Left kidney (tissue), 8 donors: ENCODE measurements at places on chromosomes 12 and 14.

- no peak for DNase-seq
These were observed 306.3 kb downstream of the ATP23 start for GRCh38 chr12:58247633-58248032.

GRCh38 chr14:68678471-68678870 lies 114.4 kb downstream of the ZFP36L1 start:
- no peak for DNase-seq

DNA sequence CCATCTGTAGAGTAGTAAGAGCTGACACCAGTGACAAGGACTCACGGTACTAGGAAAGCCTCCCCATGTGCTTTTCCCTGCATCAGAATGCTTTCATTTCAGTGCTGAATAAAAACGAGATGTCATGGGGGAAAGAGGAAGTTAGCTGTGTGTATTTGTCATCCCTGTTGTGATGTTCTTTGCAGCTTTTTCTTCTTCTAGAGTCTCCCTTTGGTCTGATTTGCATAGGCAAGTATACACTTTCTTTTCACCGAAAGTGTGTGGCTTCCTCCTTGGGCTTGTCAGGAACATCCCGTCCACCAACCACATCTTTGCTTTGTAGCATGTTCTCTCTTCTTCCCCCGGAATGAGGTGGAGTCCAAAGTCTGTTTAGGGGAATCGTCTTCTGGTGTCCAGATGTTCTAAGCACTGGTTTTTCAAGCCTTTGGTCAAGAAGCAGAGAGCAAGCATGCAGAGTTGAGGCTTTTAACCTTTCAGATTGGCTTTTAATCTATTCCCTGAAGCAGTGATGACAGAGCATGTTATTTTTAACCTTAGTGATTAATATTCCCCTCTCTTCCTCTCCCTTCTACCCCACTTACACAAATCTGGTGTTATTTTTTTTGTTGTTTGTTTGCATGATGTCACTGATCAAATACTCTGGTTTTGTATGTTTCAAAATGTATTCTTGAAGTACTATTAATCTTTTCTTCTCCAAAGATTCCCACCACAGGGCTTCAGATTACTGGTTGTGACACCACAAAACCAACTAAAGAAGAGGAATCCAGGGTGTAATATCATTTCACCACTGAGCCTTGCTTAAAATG lies 163.4 kb downstream of the SAMD4A start:
- DNase-seq: no peak

DNA sequence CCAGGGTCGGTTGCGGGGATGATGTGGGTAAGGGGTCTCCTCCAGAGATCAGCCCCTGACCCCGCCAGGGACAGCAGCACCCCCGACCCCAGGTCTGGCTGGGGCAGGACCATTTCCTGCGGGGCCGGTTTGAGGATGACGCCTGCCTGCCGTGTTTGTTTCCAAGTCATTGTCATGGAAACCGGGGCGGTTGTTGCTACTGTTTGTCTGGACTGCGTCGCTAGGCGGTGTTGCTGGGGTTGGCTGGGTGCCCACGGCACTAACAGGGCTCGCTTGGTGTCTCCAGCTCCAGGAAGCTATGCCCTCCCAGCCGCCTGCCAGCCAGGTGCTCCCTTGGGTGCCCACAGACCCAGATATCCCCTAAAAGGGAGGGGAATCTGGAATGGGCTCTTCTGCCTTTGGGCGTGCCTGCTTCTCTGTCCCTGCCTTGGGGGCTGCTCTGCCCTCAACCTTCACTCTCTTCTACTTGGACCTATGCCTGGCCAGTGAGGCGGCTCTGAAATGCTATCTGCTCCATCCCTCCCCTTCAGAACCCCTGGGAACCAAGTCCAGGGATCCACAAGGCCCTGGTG lies 4.7 kb upstream of the CRIP1 start:
- peak; percentile 97 for DNase-seq

DNA sequence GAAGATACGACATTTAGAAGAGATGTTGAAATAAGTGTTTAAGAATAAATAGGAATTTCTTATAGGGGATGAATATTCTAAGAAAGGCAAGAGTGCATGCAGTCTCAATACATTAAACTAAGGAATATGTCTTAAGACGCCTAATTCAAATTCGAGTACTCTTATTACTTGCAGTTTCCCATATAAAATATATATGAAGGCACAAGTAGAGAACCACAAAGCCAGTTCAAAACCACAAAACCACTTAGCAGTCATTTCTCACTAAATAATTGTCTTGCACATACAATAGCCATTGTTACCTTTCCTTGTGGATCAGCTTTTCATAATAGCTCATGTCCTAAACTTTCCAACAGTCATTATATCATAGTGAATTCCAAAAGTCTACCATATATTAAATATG lies 91.0 kb upstream of the MON2 start:
- DNase-seq: no peak

- DNase-seq: no peak
These were observed 269.2 kb downstream of the KSR2 start for GRCh38 chr12:117699575-117699974.

- no peak for DNase-seq
These were observed 3.0 kb upstream of the PIANP start for GRCh38 chr12:6703631-6704030.

GRCh38 chr14:96805956-96806355 lies 8.8 kb downstream of the VRK1 start:
- no peak for DNase-seq

DNA sequence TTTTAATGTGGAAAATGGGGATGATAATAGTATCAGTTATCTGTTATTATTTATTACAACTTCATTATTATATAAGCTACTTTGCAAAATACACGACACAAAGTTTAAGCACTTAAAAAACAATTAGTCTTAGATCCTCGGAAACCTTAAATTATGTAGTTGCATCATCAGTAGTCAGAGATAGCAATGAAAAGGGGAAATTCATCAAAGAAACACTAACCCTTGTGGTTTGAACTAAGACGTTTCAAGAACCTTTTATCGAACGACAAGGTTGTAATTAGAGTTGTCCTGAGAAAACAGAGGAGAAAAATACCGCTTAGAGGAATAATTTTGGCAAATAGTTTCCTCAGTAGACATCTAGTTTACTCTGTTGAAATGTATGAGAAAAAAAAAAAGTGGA lies 198.5 kb downstream of the PTPRO start:
- DNase-seq: no peak

DNA sequence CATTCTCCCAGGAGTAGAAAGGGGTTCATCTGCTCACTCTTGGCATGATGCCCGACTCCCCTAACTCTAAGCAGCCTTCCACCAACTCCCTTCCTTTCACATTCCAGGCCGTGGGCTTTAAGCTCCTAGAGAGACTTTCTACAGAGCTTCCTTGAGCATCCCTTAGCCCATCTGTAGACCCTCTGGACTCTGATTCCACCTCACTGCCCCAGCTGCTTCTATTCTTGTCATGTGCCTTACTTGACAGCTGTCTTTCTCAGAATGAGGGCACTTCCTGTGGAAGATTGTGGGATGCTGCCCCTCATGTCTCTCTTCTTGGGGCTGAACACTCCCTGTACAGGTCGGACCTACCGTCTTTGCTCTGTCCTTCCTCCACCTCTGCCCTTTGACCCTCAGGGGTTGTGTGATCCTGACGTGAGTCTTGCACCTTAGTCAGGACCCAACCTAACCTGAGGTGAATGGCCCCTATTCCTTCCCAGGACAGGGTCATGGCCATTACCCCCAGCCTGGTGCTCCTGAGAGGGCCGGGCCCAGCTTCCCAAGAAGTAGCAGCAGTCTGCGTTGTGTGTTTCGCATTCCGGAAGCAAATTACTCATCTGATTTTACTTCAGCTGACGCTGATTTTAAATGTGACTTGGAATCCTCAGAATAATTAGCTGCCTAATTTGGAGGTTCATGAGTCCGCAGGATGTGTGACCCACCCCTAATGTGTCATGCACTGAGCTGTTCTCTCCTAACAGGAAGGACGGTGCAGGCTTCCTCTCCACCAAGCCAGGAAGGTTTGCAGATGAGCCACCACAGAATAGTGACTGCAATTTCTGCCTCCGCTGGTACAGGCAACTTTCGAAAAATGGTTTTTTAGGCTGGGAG lies 2.7 kb upstream of the GALNT6 start:
- no peak for DNase-seq

DNA sequence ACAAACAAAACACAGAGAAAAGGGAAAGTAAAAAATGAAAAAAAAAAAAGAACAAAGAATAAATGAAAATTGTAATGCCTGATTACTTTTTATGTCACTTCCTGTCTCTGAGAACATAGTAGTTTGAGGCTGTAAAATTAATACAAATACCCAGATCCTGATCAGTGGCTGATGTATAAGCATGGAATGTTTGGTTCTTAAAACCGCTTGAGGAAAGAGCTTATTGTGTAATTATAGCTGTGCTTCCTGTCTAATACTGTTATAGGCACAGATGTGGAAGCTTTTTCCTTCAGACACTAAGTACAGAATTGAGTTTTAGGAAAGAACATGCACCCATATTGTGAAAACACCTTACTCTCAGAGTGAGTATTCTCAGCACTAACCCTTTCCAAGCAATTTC lies 86.9 kb downstream of the AVPR1A start:
- no peak for DNase-seq

DNA sequence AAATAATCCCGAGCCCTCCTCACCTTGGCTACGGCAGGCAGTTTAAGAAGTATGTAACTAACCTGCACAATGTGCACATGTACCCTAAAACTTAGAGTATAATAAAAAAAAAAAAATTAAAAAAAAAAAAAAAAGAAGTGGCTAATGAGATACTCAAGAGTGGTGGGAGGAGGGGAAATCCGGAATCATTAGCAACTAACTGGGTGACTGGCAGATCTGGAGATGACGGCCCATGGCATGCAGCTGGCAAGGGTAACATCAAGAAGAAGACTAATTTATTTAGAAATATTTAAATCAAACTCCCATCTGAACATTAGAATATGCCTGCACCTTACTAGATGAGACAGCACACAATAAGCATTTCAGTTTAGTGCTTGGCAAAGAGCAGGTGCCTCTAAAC lies 52.3 kb upstream of the TMCC3 start:
- no peak for DNase-seq

- no peak for DNase-seq
These were observed 1149.0 kb upstream of the USP15 start for GRCh38 chr12:61111218-61111617.
